Activated naive CD4-positive, alpha-beta T cell (primary cell): ENCODE measurements at places on chromosomes 2 and 18.
A peak's percentile ranks its signal among the peaks of the same experiment; 100 is the strongest.

GRCh38 chr2:107681936-107682335, 144.8 kb upstream of the RGPD4 start:
- no peak for DNase-seq

GRCh38 chr2:191691016-191691735, 13.2 kb downstream of the NABP1 start:
- no peak for DNase-seq

- no peak for DNase-seq
Observed at GRCh38 chr2:100178085-100178788, 35.8 kb upstream of the AFF3 start.

DNA sequence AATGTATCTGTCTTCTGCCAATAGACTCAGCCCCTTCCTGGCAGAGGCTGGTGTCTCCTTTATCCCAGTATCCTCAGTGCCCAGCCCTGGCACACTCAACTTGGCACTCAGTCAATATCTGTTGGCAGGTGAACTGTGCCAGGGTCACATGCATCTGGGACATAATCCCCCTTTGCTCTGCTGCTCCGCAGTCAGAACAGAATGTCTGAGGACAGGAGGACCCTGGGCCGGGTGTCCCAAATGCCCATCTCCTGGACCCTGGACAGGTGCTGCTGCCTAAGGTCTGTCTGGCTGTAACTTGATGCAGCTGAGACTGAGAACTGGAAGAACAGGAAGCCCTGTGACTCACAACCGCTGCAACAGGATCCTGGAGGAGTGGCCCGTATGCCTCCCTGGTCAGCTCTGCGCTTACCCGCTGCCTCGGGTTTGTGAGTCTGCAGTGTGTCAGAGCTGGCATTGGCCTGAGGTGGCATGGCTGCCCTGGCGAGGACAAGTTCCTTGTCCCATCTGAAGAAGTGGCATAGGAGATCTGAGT, 11.4 kb downstream of the HK2 start:
- DNase-seq: peak; percentile 7

- DNase-seq: no peak
Observed at GRCh38 chr2:8281950-8282857, 399.7 kb upstream of the ID2 start.

- no peak for DNase-seq
Observed at GRCh38 chr2:187545238-187545751, 8.9 kb downstream of the TFPI start.

DNA sequence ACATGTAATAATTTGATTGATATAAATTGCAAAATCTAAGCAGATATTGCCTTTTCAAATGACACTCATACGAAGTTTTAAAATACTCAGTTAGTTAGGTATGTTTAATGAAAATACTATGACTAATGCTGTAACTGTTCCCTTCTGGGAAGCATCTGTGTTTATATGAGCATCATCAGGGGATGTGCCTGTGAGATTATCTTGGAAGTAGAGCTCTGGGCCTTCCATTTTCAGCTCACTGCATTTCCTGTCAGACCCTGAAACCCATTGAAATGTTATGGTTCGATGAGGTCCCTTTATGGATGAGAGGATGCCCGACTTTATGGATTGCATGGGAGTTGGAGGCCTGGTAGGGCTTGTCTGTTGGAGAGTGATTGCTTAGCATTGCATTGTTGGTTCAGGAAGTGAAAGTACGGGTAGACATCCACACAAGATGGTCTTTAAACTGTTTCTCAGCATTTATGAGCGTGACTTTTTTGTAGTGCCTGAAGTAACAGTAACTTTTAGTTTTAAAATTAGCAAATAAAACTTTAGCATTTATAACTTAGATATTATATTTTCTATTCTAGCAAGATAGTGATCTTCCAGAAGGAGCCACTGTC, 28.7 kb downstream of the ELP2 start:
- no peak for DNase-seq

DNA sequence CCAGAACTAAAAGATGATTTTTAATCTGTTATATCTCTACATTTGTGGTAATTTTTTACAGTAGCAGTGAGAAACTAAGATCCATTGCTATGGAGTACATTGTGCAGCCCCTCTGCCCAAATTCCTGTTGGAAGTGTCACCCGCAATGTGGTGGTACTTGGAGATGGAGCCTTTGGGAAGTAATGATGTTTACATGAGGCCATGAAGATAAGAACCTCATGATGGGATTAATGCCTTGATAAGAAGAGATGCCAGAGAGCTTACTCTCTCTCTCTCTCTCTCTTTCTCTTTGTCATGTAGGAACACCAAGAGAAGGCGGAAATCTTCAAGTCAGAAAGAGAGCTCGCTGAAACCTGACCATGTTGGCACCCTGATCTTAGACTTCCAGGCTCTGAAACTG, 535.4 kb downstream of the PID1 start:
- DNase-seq: no peak

DNA sequence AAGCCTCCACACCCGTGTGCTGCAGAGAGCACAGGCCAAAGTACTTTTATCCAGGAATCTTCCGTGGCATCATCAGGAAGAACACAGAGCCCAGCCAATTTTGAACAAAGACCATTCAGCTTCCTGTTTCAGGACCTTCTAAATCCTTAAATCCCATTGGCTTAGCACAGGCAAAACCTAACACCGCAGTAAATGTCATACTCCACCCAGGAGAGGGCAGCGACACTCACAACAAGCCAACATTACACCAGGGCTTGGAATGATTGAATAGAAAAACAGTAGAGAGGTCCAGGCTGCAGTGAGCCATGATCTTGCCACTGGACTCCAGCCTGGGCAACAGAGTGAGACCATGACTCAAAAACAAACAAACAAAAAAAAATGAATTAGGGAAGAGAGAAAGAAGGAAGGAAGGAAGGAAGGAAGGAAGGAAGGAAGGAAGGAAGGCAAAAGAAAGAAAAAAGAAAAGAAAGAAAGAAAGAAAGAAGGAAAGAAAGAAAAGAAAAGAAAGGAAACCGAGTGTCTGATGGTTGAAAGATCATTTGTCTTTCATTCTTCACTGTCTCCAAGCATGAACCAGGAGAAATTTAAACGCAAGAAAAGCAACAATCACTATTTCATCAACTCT, 144.6 kb upstream of the SATB2 start:
- no peak for DNase-seq

DNA sequence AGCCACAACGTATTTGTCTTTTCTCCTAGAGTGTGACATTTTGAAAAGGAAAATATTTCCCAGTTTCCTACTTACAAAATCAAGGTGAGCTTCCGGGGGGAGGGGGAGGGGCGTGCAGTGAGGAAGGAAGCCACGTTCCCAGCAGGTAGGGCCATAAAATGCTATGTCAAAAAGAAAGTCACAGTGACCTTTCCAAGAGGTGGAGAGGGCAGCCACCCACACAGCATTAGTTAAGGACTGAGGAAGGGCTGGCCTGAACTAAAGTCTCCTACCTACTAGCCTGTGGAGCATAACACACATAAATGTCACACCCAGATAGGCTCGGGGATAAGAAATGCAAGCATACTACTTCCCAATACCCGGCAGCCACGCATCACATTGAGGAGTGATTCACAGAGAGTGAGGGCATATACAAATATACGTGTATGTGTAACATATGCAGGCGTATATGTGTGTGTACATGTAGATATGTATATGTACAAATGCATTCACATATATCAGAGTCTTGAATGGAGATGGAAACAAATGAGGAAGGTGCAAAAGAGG, 191.1 kb downstream of the STK39 start:
- DNase-seq: no peak

DNA sequence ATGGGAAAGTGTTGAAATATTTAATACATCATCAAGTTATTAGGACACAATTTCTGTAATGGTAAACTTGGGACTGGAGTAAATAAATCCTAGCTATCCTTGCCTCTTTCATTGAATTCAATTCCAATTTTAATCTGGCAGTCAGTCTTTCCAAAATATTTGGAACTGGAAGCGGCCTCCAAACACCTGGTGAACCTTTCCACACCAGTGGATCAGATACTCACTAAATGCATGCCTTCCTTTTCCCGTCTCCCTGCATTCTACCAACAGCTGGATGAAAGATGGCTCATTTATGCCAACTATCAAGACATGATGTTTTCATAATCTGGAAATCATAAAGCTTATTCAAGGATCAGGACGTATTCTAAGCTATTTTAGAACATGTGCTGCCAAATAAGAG, 488.2 kb upstream of the SPHKAP start:
- DNase-seq: no peak

- DNase-seq: no peak
Observed at GRCh38 chr2:70771446-70771845, 3.4 kb upstream of the ADD2 start.

DNA sequence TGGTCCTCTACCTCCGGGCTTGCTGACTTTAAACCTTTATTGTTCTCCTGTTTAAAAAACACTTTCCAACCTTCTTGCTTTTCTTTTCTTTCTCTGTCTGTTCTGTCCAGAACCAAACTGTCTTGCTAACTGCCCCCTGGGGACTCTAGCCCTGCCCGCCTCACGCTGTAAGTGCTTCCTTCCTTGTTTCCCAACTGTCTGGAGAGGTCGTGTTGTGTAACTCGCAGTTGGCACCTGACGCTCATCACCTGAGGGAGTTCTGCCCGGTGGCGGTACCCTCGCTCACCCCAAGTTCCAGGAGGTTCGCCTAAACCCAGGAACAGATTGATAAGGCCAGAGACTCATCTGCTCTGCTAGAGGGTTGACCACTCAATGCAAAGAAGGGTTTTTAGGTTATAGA, 123.4 kb downstream of the MTCL1 start:
- DNase-seq: no peak

DNA sequence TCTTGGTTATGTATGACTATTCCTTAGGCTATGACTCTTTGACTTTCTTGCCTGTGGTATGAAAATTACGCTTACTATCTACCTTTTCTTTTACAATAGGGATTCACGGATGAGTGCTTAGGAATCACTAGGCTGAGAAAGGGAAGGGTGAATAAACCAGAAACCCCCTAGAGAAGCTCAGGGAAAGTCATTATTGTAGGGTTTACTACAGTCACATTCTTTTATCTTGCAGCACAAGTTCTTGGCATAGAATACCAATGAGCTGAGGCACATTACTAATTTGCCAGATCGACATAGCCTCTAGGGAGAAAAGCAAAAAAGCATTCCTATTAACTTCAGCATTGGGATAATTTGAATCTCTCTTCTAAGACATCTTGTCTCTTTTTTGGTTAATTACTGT, 103.3 kb downstream of the ST6GAL2 start:
- no peak for DNase-seq
